HCEC 1CT (cell line): ENCODE measurements at places on chromosomes 1 and 21.

- peak; percentile 27 for DNase-seq
These were observed 152.8 kb downstream of the PPP1R12B start for GRCh38 chr1:202501281-202501680.

- DNase-seq, result no peak
These were observed 137.4 kb downstream of the BACH1 start for GRCh38 chr21:29436143-29436542.

GRCh38 chr1:18109058-18109755, 1.6 kb downstream of the IGSF21 start:
- DNase-seq, result no peak

GRCh38 chr1:114336360-114336759, 174.6 kb downstream of the TRIM33 start:
- DNase-seq, result no peak

GRCh38 chr1:150069923-150070322, 2.3 kb downstream of the VPS45 start:
- DNase-seq, result no peak

- no peak for DNase-seq
These were observed 225.8 kb upstream of the PROX1 start for GRCh38 chr1:213761845-213762407.

DNA sequence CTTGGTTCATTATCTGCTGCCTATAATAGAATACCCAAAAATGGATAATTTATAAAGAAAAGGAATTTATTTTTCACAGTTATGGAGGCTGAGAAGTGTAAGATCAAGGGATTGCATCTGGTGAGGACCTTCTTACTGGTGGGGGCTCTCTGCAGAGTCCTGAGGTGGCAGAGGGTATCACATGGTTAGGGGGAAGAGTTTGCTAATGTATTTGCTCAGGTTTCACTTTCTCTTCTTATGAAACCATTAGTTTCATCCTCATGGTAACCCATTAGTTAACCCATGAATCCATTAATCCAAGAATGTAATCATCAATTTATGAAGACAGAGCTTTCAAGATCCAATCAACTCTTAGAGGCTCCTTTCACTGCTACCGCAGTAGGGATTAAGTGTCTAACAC, 120.6 kb downstream of the DNM3 start:
- no peak for DNase-seq

GRCh38 chr1:171814692-171815091, 26.6 kb upstream of the DNM3 start:
- DNase-seq, result peak; percentile 32

DNA sequence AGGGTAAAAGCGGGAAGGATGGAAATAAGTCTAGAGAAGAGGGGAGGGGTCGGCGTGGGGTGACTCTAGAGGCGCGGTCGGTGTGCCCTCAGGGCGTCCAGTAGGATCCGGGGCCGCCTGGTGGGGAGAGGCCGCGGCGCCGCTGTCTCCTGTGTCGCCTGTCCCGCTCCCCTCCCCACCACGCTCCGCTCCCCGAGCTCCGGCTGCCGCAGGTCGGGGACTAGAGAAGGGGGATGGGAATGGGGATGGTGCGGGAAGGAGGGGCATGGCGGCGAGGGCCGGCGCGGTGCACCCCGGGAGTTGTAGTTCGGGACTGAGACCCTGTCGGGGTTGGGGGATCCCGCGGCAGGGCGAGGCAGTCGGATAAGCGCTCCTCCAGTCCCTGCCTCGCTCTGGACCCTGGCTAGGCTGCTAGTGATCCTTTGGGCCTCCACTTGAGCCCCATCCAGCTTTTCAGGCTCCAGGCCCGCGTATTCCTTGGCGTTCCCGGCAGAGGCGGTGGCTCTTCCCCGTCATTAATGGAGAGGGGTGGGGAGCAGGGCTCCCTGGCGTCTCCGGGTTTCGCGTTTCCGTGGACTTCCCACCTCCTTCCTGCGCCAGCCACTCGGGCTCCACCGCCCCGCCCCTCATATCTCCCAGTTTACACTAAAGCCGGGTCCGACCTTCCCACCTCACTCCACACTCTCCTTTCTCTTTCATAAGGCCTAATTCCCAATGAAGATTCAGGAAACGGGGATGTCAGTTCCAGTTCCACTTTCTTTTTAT, at the start of gene ENTREP3:
TSS of gene ENTREP3 (minus strand) at position 241 of the 765 bp plus-strand sequence. CDS start 606 bp downstream, outside the sequence.
- DNase-seq, result peak; percentile 80

DNA sequence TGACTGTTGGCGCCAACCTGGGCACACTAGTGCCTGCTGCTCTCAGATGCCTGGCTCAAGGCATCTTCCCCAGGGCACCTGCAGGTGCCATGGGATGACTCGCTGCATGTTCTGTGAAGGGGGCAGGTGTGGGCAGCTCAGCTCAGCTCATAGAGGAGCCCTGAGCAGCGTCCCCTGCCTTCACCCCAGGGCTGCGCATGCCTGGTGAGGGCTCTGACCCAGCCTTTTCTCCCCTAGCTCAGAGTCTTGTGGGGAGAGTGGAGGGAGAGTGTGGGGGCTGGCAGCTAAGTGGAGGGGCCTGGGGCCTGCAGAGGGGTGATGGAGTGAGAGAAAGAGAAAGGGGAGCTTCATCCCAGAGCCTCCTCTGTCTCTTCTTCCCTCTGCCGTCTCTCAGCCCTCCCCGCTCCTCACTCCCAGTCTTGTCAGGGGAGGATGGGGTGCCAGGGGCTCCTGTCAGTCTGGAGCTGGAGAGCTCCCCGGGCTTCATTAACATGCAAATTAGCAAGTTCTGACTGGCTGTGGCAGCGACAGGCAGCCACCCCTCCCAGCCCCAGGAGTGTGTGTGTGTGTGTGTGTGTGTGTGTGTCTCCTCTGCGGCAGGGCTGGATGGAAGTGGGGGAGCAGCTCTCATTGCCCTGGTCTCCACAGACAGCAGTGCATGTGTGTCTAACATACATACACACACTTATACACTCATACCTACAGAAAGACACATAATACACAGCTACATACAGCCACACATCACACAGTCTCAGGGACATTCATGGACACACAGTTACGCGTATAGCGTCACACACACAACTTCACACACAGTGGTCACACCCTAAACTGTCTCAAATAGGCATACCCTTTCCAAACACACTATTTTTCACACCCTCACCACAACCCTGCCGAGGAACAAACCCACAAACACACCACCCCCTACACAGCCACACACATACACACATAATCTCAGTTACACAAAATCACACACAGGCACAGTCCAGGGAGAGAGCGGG, 34.0 kb downstream of the FOXO6 start:
- no peak for DNase-seq

- no peak for DNase-seq
These were observed 65.7 kb downstream of the NVL start for GRCh38 chr1:224264321-224264720.

DNA sequence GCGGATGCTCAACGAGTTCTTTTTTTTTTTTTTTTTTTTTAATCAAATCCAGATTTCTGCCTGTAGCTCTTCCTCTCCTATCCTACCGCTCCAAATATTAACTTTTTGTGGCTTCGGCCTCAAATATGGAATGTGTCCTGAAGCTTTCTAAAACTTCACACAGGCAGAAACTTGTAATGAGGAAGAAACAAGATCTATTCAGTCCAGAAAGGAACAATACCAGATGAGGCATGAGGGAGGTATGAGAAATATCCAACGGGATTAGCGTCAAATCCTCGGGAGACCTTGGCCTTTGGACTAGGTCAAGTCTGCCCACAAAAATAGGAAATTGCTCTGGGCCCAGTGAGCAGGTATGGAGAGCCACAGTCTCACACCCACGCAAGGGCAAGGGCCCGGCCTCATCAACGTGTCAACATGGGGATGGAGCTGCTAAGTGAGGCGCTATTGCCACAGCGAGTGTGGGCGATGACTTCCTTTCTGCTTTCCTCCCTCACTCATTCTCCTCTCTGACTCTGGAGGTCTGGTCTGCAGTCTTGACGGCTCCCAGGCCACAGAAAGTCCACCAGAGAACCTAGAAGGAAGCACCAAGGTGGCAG, 66.6 kb downstream of the BCAR3 start:
- peak; percentile 82 for DNase-seq

- peak; percentile 14 for DNase-seq
These were observed 35.7 kb upstream of the CNN3 start for GRCh38 chr1:94962409-94963265.

GRCh38 chr21:33199516-33200217, 30.1 kb upstream of the IFNAR2 start:
- DNase-seq, result peak; percentile 89

- peak; percentile 49 for DNase-seq
These were observed 66.3 kb upstream of the DIRAS3 start for GRCh38 chr1:68116643-68117235.

- no peak for DNase-seq
These were observed 124.6 kb downstream of the KIF26B start for GRCh38 chr1:245279346-245279745.

- no peak for DNase-seq
These were observed 4.9 kb upstream of the S100A3 start for GRCh38 chr1:153553830-153554541.

DNA sequence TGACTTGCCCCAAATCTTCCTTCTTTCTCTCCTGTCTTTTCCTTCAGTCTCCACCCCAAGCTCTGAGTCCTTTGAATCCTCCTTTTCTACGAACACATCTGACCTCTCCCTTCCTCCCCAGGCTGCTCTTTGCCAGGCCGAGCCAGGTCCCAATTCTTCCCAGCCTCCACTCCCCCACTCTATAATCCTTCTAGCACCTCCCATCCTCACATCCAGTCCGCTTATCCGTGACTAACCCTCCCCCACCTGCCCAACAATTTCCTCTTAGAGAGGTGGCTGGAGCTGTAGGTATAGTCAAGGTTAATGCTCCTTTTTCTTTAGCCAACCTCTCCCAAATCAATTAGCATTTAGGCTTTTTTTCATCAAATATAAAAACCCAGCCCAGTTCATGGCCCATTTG, 9.5 kb upstream of the HPDL start:
- no peak for DNase-seq

- no peak for DNase-seq
These were observed 51.5 kb upstream of the EPS8L3 start for GRCh38 chr1:109814993-109815786.

GRCh38 chr1:50661626-50662025, 238.4 kb upstream of the DMRTA2 start:
- DNase-seq, result peak; percentile 71

DNA sequence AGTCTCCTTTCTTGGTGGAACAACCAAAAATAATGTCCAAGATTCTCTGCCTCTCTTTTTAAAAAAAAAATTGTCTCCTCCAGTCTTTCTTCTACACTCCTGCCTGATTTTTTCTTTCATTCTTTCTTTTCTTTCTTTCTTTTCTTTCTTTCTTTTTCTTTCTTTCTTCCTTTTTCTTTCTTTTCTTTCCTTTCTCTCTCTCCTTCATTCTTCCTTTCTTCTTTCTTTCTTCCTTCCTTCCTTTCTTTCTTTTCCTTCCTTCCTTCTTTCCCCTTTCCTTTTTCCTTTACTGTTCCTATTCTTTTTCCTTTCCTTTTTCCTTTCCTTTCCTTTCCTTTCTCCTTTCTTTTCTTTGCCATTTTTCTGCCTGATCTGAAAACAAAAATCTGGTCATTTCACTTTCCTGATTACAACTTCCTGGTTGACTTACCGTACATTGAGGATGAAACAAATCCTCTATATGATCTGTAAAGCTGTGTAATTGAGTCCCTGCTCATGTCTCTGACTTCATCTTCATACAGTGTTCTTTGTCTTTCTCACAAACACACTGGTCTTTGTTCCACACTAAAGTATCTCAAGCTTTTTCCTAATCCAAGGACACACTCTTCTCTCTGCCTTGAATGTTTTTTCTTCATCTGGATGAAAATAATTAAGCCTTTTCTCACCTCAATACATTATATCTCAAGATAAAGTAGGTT, 6.1 kb upstream of the KRTAP23-1 start:
- no peak for DNase-seq

DNA sequence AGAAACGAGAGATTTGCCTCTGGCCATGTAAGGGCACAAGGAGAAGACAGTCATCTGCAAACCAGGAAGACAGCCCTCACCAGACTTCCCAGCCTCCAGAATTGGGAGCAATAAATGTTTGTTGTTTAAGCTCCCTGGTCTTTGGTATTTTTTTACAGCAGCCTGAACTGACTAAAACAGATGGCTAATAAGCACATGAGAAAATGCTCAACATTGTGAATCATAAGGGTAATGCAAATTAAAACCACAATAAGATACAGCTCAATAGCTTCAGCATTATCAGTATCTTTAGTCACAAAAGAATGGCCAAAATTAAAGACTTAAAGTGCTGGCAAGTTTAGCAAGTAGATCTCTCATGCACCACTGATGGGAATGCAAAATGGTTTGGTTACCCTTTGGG, 11.7 kb downstream of the UBE2G2 start:
- peak; percentile 41 for DNase-seq

DNA sequence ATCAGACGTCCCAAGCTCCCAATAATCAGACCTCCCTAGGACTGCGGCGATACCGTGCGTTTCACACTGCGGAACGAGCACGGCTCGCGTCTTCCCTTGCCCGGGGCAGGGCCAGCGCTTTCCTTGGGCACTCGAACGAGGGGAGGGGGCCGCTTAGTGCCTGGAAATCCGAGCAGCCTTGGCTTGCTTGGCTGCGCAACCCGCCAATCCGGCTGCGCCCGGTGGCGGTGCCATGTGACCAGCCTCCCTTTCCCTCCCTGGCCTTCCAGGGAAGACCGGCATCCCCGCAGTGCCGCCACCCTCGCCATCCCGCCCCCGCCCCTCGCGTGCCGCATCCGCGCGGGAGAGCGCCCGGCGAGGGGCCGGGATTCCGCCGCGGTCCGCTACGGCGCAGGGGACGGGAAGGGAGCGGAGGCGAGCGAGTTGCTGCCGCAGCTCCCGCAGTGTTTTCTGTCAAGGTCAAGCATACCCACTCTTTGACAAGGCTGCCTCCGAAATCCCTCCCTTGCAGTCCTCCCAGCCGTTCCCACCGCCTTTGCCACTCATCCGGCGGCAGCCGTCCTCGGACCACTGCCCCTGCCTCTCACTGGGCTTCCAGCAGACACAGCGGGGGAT, 8.3 kb upstream of the RNF19B start:
- DNase-seq, result no peak

DNA sequence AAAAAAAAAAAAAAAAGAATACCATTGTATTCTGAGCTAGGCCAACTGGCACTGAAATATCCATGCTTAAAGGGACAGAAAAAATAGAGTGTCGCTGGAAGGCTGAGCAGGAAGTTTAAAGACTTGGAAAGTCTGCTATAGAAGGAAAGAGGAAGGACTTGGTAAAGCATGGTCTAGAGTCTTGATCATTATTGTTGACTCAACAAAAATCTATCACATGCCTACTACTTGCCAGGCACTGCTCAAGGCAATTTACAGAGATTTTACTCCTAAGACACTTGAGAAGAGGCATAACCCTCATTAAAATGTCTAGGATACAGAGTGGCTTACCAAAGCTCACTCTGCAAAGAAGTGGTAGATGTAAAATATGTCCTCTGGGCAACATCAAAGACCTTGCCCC, 324.0 kb upstream of the DAB1 start:
- DNase-seq, result no peak

- no peak for DNase-seq
These were observed 12.4 kb upstream of the TMEM183A start for GRCh38 chr1:202994756-202995155.

- no peak for DNase-seq
These were observed 31.6 kb downstream of the IFI44 start for GRCh38 chr1:78681265-78681664.
